RWPE1 (cell line): ENCODE measurements at places on chromosomes 1 and 21.

DNA sequence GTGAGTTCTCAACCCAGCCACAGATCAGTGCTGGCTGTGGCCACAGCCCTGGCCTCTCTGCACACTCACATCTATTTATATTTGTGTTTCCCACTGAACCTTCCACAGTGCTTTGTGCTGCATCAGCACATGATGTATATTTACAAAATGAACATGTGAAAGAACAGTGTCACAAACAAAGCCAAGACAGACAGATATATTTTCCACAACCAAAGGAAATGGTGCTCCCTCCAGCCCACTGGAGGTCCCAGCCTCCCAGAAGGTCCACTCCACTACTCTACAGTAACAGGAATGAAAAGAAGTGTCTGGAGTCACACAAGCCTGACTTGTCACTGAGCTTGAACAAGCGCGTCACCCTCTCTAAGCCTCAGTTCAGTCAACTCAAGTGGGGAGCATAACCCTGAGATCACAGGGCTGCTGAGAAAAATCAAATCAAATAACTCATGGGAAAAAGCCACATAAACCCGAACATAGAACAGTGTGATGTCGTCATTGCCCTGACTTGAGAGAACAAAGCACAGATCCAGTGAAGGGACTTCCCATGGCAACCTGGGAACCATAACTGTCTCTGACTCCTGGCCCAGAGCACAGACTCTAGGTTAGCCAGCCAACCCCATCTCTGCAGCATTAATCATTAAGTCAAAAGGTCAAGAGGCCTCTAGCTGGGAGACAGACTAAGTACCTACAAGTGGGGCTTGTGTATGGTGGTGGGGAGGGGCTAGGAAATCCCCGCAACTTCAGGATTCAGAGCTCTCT lies 121.2 kb downstream of the TRABD2B start:
- no peak for DNase-seq

DNA sequence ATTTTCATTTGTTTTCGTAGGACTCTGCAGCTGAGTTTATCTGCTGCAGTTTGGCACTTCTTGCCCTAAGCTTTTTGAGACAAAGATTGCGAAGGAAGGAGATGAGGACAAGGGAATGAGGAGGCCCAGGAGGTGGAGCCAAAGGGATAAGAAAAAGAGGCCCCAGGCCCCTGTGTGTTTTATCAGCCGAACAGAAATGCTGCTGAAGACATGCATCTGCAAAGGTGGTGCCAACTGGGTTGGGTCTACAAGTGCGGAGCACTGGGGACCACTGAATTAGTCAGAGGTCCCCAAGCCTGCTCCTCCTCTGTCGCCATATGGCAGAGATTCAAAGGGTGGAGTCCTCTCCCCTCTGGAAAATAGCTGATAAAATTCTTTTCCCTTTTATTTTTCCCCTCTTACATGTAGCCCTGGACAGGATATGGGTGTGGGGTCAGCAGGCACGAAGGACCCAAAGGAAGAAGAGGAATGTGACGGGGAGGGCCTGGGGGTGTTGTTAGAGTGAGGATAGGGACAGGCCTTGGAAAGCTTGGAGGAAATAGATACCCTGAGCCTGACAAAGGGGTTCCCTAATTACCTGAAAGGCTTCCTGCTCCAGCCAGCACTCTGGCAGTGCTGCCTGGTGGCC lies 2.7 kb downstream of the CD34 start:
- no peak for DNase-seq

GRCh38 chr1:221419513-221420095 lies 322.3 kb downstream of the DUSP10 start:
- peak; percentile 66 for DNase-seq

- no peak for DNase-seq
These were observed 209.2 kb upstream of the DAB1 start for GRCh38 chr1:57633056-57633455.

- DNase-seq = no peak
These were observed 15.9 kb downstream of the SYT2 start for GRCh38 chr1:202694314-202694713.

DNA sequence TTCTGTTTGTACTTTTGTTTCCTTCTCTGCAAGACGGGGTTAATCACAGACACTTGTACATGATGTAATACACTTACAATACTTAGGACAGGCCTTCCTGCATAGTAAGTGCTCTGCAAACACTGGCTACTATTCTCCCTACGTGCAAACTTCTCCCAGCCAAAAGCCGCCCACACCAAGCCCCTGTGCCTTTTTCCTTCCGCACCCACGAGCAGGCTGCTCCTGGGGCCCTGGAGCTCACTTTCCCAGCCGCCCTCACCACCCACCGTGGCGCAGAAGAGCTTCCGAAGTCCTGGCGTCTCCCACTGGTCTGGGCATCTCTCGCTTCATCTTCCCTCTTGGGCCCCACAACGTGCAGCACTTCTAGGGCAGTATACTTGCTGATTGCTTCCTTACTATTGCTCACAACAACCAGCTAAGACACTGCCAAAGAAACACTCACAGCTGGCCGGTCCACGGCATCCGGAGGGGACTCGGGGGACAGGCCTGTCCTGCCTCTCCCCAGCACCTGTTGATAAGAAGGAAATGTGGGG lies 22.5 kb upstream of the GPR157 start:
- no peak for DNase-seq

DNA sequence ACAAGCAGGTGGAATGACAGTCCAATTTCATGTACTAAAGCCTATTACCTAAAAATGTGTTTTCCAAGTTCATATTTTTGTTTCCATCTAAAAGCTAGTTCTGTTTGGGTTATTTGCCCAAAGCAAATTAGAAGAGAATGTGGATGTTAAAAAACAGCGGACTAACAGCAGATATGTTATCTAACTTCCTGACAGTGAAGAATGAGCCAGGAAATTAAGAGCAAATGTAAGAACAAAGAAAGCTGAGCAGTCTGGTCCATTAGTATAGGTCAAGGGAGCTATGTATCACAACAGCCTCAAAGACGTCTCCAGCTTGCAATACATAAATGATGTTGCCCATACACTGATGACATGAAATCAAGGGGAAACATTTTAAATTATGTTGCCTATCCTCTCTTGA lies 145.5 kb upstream of the PLD5 start:
- no peak for DNase-seq

- DNase-seq = no peak
These were observed 174.3 kb downstream of the LYPLAL1 start for GRCh38 chr1:219347921-219348391.

DNA sequence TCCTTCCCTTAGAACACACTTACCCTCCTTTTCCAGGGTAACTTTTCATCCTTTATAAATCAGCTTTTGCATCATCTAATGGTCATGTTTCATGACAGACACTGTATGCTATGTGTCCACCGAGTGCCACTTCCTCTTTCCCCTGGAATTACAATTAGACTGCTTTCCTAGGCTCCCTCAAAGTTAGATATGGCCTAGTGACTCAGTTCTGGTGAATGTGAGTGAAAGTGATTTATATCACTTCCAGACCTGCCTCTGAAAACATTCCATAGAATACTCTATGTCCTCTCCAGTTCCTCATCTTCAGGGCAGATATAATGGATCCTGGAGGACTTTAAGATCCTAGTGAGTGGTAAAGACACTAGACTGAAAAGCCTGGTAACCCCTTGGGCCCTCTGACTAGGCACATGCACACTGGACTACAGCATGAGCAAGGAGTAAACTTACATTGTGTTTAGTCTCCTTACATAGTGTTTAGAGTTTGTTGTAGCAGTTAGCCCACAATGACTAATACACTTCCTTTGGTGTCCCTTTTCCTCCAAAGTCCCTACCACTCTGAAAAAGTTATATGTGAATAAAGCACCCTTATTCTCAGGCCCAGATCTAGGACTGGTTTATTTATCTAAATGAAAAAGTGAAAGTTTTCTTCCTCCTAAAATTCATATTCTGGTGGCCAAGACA lies 59.3 kb downstream of the GPR88 start:
- no peak for DNase-seq

- no peak for DNase-seq
These were observed 3.6 kb upstream of the CASQ1 start for GRCh38 chr1:160186729-160187128.

GRCh38 chr1:7172804-7173203 lies 387.6 kb downstream of the CAMTA1 start:
- DNase-seq = no peak

DNA sequence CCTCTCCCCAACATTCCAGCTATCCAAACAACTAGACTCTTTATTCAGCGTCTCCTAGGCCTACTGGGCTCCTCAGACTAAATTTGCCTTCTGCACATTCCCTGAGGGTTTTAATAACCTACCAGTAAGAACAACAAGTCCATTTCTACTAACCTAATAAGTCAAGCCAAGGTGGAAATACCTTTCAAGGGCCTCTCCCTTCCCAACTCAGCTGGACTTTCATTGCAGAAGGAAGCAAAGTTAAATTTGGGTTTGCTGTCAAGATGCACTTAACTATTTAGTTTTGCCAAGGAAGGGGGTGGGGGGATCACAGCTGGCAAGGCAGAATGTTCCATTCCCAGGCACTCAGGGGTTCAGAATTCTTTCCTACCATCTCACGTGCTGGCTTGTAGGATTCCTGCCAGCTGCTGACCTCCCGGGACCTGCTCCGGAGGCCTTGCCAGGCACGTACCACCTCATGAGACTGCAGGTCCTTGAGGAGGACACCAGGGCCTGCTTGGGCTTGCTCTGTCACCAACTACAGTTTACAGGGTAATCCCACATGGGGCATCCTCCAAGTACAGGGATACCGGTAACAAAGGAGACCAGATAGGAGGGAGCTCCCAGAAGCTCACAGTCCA lies 29.8 kb downstream of the SLC30A1 start:
- no peak for DNase-seq

GRCh38 chr1:12339811-12340543 lies 110.1 kb downstream of the VPS13D start:
- no peak for DNase-seq

GRCh38 chr1:227356620-227357146 lies 38.4 kb upstream of the CDC42BPA start:
- DNase-seq = peak; percentile 75

- peak; percentile 85 for DNase-seq
These were observed 122.3 kb upstream of the ADAR start for GRCh38 chr1:154730259-154730658.

- no peak for DNase-seq
These were observed 6.7 kb downstream of the OTUD7B start for GRCh38 chr1:150003801-150004200.

DNA sequence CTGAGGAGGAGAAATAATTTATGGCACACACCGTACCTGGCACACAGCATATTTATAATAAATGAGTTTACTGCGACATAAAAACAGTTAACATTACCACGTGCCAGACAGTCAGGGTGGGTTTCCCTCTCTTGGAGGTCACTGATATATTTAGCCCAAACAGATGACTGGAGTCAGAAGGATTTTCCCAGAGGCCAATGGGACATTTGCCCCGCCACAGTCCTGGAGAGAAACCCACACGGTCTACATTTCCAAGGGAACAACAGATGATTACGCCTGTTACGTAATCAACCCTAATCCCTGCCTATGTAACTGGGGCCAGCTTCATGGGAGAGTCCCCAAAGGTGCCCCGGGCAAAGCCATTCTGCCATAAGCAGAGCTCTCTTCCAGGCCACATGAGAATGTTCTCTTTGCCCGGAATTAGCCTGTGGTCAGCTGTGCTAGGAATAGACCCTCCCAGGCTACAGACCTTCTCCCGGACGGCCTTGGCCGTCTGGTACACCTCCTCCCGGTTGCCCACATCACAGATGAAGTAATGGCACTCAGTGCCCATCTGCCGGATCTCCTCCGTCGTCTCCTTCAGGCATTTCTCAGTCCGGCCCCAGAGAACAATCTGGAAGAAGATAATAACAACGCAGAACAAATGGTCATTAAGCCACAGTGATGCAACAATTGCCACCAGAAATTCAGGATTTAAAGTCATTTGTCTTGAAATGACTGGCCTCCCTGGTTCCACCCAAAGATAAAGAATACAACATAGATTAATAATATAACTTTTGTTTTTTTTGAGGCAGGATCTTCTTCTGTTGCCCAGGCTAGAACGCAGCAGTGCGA lies 37.7 kb downstream of the DHRS3 start:
- DNase-seq = no peak

- no peak for DNase-seq
These were observed 4.0 kb downstream of the ERG start for GRCh38 chr21:38494251-38494642.

GRCh38 chr21:38241029-38241740 lies 15.6 kb upstream of the KCNJ15 start:
- no peak for DNase-seq

GRCh38 chr1:150142083-150142482 lies 7.6 kb upstream of the PLEKHO1 start:
- no peak for DNase-seq
